ENCODE measurements at places on chromosomes 3 and 15.

DNA sequence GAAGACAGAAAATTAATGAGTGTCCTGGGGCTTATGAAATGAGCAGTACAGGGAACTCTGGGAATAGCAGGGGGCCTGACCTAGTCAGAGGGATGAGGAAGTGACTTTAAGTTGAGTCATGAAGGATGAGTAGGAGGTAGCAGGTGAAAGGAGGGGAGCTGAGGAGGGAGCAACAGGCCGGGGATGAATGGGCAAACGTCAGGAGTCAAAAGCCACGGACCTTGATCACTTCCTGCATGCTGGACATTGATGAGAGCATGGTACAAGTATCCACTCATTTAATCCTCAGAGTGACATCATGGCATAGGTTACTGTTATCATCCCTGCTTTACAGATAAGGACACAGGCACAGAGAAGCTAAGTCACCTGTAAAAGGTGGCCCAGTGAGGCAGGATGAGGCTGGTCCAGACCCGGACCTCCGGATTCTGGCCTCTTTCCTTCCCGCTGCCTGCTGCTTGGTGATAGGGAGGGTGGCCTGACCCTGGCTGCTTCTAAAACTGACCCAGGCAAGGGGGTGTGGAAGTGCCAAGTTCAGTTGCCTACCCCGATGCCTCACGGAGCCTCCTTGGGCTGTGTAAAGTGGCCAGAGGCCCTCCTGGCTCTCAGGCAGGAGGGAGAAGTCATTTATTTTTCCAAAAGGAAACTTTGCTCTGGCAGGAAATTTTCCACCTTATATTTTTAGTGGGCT, 7.6 kb downstream of the CORO2B start:
- DNase-seq = no peak

DNA sequence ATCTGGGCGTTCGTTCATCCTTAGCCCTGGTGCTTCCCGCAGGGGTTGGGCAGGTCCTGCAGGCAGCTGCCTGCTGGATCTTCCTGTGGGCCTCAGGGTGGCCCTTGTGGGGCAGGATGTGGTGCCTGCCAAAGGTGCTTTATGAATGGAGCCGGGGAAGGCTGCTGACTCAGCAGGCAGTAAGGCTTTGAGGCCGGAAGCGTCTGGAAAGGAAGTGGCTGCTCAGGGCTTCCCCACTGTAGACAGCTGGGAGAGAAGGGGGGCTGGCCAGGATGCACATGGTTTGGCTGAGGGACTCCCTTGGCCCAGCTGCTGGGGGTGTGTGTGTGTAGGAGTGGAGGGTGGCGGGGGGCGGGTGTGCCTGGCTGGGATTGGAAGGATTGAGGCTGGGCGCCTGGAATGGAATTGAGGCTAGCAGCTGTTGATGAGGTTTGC, 12.9 kb downstream of the CD276 start:
- DNase-seq = peak; percentile 50

DNA sequence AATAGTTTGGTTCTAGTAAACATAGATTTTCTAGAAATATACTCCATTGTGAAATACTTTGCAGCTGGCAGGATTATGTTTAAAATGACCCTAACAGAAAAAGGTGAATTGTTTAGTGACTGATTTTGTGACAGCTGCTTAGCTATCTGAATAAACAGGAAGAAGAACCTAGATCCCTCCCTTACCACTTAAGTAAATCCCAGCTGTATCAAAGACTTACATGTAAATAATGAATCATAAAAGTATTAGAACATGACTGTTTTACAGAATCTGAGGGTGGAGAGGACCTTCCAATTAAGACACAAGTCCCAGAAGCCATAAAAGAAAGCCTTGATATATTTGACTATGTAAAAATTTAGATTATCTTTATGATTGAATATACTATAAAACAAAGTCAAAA, 15.9 kb downstream of the SLC49A4 start:
- no peak for DNase-seq

- no peak for DNase-seq
Measured at GRCh38 chr3:197308591-197308990, 10.2 kb upstream of the DLG1 start.

- DNase-seq = no peak
Measured at GRCh38 chr3:123728014-123728413, 143.2 kb upstream of the HACD2 start.

DNA sequence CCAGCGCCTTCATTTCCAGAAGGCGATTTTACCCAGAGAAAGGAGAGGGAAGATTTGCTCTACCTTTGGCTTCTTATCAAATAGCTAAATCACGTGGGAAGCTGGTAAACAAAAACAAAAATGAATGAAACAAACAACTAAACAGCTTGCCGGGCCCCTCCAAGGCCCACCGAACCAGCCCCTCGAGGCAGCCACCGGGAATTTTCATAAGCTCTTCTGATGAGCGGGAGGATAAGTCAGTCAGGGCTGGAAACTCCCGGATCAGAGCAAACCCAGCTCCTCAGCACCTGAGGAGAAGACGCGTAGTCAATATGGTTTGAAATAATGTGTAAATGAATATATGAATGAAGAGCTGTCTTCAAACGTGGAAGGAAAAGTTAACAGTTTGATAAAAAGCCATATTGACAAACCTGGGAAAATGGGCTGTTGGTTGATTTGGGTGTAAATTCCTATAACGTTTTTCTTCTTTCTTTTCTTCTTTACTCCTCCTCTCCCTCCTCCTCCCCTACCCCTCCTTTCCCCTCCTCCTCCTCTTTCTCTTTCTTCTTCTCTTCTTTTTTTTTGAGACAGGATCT, 10.7 kb downstream of the RPLP1 start:
- DNase-seq = no peak

GRCh38 chr15:88995449-88995848, 82.3 kb upstream of the MFGE8 start:
- no peak for DNase-seq

- no peak for DNase-seq
Measured at GRCh38 chr15:81049835-81050234, 49.1 kb downstream of the TLNRD1 start.

DNA sequence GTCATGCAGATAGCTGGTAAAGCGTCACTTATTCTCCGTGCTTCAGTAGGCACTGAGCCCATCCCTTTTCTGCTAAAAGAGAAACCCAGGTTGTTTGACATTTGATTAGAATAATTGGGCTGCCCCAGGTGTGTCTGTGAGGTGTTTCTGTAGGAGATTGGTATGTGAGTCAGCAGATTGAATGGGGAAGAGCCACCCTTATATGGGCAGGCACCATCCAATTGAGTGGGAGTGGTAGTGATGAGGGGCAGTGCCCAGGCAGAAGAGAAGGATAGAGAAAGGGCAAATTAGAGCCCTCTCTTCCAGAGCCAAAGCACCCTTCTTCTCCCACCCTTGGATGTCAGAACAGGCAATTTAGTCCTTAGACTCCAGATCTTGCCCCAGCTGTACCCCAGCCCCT, 384.3 kb upstream of the GBE1 start:
- DNase-seq = no peak

DNA sequence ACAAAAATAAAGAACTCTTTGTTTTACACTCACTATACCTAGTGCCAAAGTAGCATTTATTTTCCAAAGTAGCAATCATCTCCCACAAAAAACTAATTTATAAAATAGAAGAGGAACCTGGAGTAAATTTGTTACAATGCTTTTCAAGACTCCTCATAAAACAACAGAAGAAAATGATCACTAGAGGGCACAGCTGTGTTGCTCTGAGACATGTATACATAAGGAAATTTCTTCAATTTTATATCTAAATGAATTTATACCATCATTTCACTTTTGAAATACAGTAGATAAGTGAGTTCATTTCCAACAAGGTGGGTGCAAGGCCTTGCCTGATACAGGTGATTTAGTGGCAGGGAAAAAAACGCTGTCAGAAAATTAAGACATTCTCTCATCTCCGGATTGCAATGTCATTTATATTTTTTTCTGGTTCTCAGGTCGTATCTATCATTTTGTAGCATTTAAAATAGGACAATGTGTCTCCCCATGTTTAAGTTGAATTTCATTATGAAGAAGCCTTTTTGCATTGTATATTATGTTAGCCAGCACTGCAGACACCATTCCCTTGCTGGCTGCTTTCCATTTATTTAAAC, 25.3 kb upstream of the ARHGEF26 start:
- no peak for DNase-seq

- no peak for DNase-seq
Measured at GRCh38 chr15:26561896-26562295, 211.0 kb downstream of the GABRB3 start.

- no peak for DNase-seq
Measured at GRCh38 chr3:145188079-145188770, 972.8 kb downstream of the PLOD2 start.

DNA sequence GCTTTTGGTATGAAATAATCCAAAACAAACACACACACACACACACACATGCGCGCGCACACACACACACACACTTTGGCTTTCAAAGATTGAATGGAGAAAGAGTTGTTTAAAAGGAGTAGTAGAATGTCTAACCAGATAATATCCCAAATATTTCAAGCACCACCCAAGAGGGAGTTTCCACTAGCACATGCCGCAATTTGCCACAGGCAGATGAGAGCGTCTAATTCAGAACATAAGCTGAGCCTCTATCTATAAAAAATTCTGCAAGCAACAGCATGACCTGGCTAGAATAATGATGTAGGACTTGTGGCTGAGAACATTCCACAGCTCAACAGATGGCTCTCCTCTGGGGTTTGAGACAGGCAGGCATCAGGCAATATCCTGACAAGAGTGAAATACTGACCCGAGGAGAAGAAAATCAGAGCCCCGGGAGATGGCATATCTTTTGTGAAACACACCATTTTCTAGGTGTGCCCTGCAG, 302.5 kb upstream of the GADL1 start:
- DNase-seq = no peak

- DNase-seq = no peak
Measured at GRCh38 chr3:108312656-108313055, 16.3 kb downstream of the HHLA2 start.

DNA sequence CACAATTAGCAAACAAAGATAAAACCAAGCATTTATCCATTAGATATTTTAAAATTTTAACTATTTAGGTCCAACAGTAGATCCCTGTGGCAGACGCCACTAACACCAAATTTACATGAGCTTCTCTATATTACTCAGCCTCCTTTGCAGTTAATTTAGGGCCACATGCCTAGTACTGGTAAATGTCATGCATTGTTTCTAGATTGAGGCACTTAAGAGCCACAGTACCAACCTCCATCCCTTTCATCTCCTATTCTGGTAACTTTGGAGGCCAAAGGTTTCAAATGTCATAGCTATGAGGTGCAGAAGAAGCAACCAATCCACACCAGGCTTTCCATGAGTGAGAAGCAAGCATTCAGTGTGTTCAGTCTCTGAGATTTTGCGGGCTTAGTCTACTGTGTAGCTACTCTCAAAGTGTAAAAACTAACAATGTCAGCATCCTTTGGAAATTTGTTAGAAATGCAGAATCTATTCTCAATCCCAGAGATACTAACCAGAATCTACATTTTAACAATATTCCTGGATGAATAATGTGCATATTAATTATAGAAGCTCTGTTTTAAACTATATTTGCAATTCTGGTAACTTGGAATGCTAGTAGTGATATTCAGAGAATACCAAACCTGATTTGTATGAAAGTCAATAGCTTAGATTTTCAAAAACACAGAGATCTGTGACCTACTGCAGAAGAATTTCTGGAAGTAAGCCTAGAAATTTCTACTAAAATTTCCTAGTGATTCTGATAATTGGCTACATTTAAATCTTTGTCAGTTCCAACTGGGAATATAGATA, 206.3 kb upstream of the CD96 start:
- no peak for DNase-seq

GRCh38 chr3:46892285-46893145, 15.0 kb downstream of the PTH1R start:
- DNase-seq = peak; percentile 81

DNA sequence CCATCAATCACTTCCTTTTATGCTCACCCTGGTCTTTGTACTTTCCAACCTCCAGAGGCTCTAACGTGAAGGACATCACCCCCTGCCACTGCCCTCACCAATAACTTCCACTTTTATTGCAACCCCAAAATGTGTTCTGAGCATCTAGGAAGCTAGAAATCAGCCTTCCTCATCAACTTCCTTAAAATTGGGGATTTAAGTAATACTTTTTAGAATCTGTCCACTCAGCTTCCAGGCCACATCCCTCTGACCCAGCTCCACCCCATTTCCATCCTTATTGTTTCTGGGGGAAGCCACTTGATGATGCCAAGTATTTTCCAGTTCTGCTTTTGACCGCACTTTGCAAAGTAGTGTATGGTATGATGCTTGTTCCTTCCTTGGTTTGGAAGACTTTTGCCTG, 73.5 kb upstream of the XCR1 start:
- no peak for DNase-seq

- DNase-seq = no peak
Measured at GRCh38 chr3:11185564-11186317, 31.4 kb downstream of the HRH1 start.

- DNase-seq = no peak
Measured at GRCh38 chr3:66397745-66398144, 103.1 kb downstream of the LRIG1 start.

DNA sequence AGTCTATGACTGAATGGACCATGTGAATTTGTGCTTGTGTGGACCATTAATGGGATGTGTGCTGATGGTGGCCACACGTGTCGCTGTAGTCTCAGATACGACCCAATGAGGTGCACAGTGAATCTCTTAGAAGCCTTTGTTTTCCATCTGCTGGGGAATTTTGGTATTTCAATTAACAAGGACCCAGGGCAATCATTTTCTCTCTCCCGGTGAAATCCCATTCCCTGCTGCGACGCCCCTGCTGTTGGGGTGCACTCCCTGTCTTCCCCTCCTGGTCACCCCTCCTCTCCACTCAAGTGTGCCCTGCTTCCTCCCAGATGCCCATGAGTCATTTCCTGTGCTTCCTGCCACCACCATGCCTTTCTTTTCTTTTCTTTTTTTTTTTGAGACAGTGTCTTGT, 32.7 kb downstream of the EBLN2 start:
- DNase-seq = no peak

GRCh38 chr3:156131241-156131640, 10.9 kb downstream of the KCNAB1 start:
- no peak for DNase-seq

- no peak for DNase-seq
Measured at GRCh38 chr3:45417930-45418847, 29.8 kb downstream of the LARS2 start.

- DNase-seq = no peak
Measured at GRCh38 chr3:64548200-64548889, 139.5 kb downstream of the ADAMTS9 start.

GRCh38 chr15:25525741-25526140, 86.9 kb upstream of the UBE3A start:
- DNase-seq = no peak

- DNase-seq = no peak
Measured at GRCh38 chr15:85045615-85046014, 64.0 kb downstream of the PDE8A start.

Measured in right kidney (tissue), 9 donors.